CD4-positive, alpha-beta T cell treated with Interleukin-17A for 1 hour (primary cell): ENCODE measurements at places on chromosomes 1 and 21.

DNA sequence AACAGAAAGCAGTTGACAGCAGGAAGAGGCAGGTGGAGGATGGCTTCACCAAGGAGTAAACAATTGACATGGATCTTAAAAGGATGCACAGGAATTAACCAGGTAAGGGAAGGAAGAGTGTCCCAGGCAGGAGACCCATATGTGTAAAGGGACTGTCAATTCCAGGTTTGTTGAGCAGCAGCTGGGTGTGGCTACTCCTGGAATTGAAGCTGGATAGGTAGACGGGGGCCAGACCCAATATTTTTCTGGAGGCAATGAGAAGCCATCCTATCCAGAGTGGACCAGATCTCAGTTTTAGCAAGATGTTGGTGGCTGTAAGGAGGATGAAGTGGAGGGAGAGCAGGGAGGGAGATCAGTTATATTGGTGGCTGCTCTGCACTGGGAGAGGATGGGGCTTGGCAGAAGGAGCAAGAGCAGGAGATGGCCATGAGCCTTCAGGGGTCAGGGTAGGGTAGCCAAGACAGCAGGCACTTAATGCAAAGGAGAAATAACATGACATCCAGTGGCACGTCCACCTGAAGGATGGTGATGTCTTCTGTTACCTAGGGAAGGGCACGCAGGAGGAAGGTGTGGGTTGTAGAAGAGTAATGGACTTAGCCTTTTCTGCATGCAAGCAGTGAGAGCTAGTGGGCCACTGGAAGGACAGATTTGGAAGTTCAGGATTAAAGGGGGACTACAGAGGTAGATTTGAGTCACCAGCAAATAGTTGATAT lies 146.7 kb upstream of the HMGB4 start:
- DNase-seq: no peak

DNA sequence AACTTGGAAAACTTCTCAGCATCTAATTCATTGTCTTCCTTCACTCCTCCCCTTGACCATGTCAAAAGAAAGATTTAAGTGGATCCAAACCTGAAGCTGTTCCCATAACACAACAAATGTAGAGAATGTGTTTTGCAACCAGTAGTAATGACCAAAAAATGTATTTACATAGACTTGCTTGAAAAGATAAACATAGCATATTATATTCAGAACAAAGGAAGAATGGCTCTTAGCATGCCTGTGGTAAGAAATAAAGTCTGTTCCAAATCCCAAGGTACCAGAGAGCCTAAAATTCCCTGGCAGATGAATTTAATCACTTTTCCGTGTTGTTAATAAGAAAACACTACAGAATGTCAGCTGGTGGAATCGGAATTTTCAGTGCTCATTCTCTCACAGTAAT lies 36.8 kb downstream of the FMO3 start:
- no peak for DNase-seq

- no peak for DNase-seq
Measured at GRCh38 chr1:156657741-156658319, 15.9 kb downstream of the BCAN start.

DNA sequence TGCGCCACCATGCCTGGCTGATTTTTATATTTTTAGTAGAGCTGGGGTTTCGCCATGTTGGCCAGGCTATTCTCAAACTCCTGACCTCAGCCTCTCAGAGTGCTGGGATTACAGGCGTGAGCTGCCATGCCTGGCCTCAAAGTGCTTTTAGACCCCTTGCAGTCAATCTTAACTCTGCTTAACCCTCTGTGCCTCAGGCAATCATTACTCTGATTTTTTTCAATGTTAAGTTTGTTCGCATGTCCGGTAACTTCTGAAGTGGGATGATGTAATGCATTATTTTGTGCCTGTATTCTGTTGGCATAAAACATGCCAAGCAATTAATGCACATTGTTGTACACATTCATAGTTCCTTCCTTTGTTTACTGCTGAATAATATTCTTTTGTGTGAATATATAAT lies 18.6 kb downstream of the SMG7 start:
- no peak for DNase-seq

GRCh38 chr1:201499795-201500669 lies 6.9 kb downstream of the CSRP1 start:
- DNase-seq: no peak

DNA sequence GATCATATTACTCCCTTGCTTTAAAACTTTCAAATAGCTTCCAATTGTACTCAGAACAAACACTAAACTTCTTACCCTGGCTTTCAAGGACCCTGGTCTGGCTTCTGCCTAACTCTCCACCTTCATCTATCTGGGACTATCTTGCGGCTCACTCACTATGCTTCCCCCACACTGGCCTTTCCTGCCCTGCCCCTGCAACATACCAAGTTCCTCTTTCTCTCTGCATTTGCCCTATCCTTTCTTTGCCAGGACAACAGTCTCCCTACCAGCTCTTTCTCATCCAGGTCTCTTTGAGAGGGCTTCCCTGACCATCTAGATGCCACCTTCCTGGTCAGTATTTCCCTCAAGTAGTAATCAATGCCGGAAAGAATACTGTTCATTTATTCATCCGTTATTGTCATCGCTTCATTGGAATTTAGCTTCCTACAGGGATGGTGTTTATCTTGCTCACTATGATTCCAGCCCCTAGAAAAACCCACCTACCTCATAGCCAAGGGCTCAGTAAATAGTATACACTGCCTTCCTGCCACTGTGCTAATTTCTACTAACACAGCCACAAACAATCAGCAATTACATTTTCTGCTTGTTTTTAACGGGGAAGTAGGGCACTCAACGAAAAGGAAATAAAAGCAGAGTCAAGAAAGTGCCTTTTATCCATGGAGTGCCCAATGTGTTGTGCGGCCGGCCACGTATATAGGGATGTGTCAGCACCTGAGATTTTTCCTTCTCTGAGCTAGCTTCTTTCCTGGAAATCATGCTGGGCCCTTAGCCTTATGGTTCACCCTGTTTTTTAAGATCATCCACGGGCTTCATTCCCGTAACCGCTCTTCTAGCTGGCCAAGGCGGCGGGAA lies 521 bp upstream of the CDC7 start:
- DNase-seq: no peak

GRCh38 chr1:169494343-169494742 lies 8.6 kb upstream of the SLC19A2 start:
- DNase-seq: no peak

- peak; percentile 78 for DNase-seq
Measured at GRCh38 chr1:207828485-207829158, 76.8 kb downstream of the CD46 start.

DNA sequence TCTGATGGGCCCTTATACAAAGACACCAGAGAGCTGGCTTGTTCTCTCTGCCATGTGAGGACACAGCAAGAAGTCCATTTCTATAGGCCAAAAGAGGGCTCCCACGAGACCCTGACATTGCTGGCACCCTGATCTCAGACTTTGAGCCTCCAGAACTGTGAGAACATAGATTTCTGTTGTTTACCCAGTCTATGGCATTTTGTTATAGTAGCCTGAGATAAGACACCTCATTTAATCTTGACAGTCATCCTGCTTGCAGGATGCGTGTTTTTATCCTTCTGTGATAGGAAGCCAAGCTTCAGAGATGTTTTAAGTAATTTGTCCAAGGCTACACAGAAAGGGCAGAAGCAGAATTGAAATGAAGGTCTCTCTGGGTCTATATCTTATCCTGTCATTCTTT lies 138.8 kb upstream of the HOOK1 start:
- no peak for DNase-seq

- DNase-seq: no peak
Measured at GRCh38 chr1:39574646-39575045, 1.9 kb downstream of the PABPC4 start.

DNA sequence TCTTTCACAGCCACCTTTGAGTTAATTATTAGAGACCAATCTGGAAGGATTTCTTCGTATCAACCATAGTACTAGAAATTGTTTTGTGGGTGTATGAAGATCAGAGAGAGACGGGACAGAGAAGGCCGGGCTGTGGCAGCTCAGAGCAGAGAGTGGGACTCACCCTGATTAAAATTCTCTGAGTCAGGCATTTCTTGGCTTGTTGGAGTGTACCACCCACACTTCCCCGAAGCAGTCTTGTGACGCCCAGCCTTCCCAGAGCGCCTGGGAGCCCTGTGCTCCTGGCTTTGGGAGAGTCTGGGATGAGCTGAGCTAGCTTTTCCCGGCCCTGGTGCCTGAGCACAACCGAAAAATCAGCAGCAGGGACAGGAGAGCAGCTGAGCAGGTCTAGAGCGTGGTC lies 19.4 kb downstream of the PLEKHM2 start:
- DNase-seq: no peak

DNA sequence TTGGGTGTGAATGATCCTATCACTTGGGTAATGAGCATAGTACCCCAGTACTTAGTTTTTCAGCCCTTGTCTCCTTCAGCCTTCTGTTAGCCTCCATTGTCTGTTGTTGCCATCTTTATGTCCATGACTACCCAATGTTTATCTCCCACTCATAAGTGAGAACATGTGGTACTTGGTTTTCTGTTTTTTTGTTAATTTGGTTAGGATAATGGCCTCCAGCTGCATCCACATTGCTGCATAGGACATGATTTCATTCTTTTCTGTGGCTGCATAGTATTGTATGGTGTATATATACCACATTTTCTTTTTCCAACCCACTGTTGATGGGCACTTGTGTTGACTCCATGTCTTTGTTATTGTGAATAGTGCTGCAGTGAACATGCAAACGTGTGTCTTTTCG lies 39.6 kb upstream of the GPR52 start:
- no peak for DNase-seq

DNA sequence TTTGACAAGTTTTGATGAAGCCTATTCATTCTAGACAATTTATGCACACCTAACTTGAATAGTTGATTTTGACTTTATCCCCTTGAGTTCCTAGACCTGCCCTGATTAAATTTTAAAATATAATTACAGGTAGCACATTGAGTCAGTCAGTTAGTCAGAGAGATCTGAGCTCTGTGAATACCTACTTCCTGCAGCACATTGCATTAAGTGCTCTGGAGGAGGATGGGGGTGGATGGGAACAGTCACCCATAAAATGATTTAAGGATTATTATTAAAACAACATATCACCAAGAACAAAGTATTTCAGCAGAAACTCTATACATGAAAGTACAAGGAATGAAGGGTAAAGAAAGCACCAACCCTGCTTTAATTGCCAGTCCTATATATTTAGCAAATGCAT lies 11.8 kb upstream of the RPF1 start:
- no peak for DNase-seq
